ENCODE measurements at places on chromosomes 1 and 21. TPM values are rescaled to one million over a fixed set of nuclear protein-coding genes. Genes with fewer than 3 reads are reported as not detected.
A peak's percentile ranks its signal among the peaks of the same experiment; 100 is the strongest.

DNA sequence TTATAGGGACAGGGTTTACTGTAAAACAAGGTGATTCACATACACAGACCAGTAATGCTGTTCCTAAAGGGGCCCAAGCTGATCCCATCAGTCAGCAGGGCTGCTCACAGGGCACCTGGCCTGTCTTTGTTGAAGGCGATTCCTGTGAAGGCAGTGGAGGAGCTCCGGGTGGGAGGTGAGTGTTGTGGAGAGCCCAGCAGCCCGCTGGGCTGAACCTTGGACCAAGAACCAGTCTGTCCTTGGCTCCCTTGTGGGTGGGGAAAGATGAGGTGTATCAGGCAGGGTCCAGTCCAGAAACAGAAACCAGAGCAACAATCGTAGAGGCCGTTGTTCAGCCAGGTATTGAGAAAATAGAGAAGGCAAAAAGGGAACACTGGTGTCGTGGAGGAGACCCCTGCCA lies 12.5 kb downstream of the PDXK start:
- H3K27me3 ChIP-seq, result no peaks in the 10 kb centered on the region
- H3K36me3 ChIP-seq, result no peaks in the 10 kb centered on the region
- peak overlapping the region; percentile 62 for H3K4me3 ChIP-seq
- no peak for DNase-seq

GRCh38 chr1:226121587-226122400 lies 59.3 kb downstream of the H3-3A start:
- H3K27ac ChIP-seq, result no peak overlapping the region
- DNase-seq, result peak; percentile 83
- no peaks in the 10 kb centered on the region for H3K36me3 ChIP-seq
- no peaks in the 10 kb centered on the region for H3K27me3 ChIP-seq
- peak overlapping the region; percentile 88 for H3K4me3 ChIP-seq

- peak overlapping the region; percentile 98 for H3K27ac ChIP-seq
- H3K4me3 ChIP-seq, result peak overlapping the region; percentile 93
- peaks cover 54% of the 10 kb centered on the region for H3K27me3 ChIP-seq
- H3K36me3 ChIP-seq, result no peaks in the 10 kb centered on the region
- peak; percentile 84 for DNase-seq
These were observed 569 bp downstream of the ATF3 start for GRCh38 chr1:212608959-212609700.

DNA sequence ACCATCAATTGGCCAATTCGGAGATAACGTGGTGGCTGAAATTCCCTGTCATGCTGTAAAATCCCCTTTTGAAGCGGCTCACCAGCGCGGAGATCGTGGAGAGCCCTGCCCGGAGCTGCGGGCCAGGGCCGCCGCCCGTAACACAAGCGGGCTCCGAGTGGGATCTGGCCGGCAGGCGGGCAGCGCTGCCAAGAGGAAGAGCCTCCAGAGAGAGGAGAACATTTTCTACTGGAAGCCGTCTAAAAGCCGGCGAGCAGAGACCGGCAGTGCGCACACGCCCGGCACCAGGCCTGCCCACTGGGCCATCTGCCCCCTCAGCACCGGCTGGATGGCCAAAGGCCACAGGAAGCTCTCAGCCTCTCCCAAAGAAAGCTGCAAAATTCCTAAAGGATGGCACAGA lies 15.5 kb downstream of the SSBP3 start:
- H3K4me1 ChIP-seq, result peaks cover 46% of the 10 kb centered on the region
- H3K36me3 ChIP-seq, result peaks cover 23% of the 10 kb centered on the region
- no peak for DNase-seq
- no peaks in the 10 kb centered on the region for H3K27me3 ChIP-seq
- no peak overlapping the region for H3K4me3 ChIP-seq

GRCh38 chr1:5765997-5766913 lies 226.0 kb downstream of the NPHP4 start:
- peaks cover 39% of the 10 kb centered on the region for H3K27me3 ChIP-seq
- DNase-seq, result no peak
- peaks cover 33% of the 10 kb centered on the region for H3K4me1 ChIP-seq
- H3K4me3 ChIP-seq, result peak overlapping the region; percentile 57
- H3K27ac ChIP-seq, result no peak overlapping the region
- no peaks in the 10 kb centered on the region for H3K36me3 ChIP-seq

Gene KIAA0040
- 7.3 TPM for total RNA-seq

DNA sequence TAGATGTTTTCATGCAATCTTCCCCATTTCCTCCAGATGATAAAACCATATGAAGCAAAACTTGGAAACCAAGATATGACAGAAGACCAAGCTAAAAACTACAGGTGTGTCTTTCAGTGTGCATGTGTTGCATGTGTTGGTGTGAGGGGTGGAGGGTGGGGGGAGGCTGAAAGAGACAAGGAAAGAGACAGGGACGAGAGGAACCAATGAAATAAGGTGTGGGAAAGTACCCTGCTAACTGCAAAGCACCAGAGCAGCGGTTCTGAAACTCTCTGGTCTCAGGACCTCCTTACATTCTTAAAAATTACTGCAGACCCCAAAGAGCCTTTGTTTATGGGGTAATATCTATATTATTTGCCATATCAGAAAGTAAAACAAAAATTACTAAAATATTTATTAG lies 87.4 kb upstream of the HIVEP3 start:
- peaks cover 25% of the 10 kb centered on the region for H3K27me3 ChIP-seq
- no peak overlapping the region for H3K27ac ChIP-seq
- no peak overlapping the region for H3K4me3 ChIP-seq

Gene TMEM269
- total RNA-seq, result 0.41 TPM

DNA sequence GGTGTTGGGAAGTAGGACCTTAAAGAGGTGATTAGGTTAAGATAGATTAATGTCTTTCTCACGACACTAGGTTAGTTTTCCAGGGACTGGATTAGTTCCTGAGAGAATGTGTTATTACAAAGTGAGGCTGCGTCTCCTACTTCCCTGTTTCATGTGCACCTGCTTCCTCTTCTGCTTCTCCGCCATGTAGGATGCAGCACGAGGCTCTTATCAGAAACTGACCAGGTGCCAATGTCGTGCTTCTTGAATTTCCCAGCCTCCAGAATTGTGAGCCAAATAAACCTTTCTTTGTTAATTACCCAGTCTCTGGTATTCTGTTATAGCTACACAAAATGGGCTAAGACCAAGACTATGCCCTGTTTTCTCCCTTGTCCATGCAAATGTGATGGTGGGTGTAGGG lies 152.2 kb upstream of the LMO4 start:
- no peak for DNase-seq
- H3K27ac ChIP-seq, result no peak overlapping the region
- H3K4me3 ChIP-seq, result no peak overlapping the region
- H3K27me3 ChIP-seq, result no peaks in the 10 kb centered on the region
- H3K36me3 ChIP-seq, result peaks cover 6% of the 10 kb centered on the region

DNA sequence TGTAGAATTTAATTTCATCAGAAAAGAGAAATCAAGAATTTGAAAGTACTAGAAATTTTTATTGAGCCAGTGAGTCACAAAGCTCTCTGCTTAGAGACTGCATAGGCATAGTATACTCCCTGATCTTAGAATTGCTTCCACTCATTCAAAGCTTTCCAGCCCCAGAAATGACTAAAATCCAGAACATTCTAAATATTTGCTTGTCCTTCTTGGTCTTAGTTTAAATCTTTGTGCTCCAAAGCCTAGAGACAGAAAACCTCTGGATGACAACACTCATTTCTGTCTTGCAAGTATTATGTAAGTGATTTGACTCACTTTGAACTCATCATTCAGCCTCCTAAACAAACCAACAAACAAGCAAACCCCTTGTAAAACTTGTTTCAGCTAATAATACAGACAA lies 74.2 kb downstream of the PTPRC start:
- H3K4me3 ChIP-seq, result no peak overlapping the region
- no peaks in the 10 kb centered on the region for H3K27me3 ChIP-seq
- DNase-seq, result no peak

DNA sequence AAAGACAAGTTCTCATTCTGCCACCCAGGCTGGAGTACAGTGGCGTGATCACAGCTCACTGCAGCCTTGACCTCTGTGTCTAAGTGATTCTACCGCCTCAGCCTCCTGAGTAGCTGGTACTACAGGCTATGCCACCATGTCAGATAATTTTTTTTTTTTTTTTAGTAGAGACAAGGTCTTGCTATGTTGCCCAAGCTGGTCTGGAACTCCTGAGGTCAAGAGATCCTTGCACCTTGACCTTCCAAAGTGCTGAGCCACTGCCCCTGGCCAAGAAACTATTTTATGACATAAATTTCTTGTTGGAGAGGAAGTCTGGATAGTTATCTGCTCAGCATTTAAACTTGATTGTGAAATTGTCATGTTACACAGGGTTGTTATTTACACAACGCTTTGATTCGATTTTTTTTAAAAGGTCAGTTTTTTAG lies 2.1 kb downstream of the SCCPDH start:
- peaks cover 9% of the 10 kb centered on the region for H3K4me1 ChIP-seq
- DNase-seq, result no peak

DNA sequence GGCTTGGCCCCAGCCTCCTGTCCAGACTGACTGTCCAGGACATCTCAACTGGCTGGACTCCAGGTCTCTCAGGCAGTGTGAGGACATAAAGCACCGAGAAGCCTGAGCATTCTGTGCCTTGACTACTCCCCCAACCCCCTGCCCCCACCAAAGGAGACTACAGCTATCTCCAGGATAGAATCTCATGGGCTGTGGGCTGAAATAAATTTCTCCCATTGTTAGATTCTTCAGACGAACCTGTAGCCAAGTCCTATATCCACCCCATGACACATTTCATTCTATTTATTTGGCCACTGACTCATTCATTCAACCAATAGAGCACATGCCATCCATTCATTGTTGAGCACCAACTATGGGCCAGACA lies 11.4 kb downstream of the VWA5B1 start:
- H3K36me3 ChIP-seq, result no peaks in the 10 kb centered on the region
- DNase-seq, result no peak
- H3K27ac ChIP-seq, result no peak overlapping the region
- H3K4me1 ChIP-seq, result no peaks in the 10 kb centered on the region

- no peaks in the 10 kb centered on the region for H3K4me1 ChIP-seq
- H3K36me3 ChIP-seq, result peaks cover 19% of the 10 kb centered on the region
- no peak for DNase-seq
- H3K4me3 ChIP-seq, result no peak overlapping the region
- no peak overlapping the region for H3K27ac ChIP-seq
- no peaks in the 10 kb centered on the region for H3K27me3 ChIP-seq
These were observed 64.9 kb downstream of the KIFAP3 start for GRCh38 chr1:170009551-170009950.

- no peak overlapping the region for H3K4me3 ChIP-seq
- no peaks in the 10 kb centered on the region for H3K27me3 ChIP-seq
- H3K36me3 ChIP-seq, result peaks cover 6% of the 10 kb centered on the region
- peaks cover 7% of the 10 kb centered on the region for H3K4me1 ChIP-seq
These were observed 45.2 kb downstream of the COQ8A start for GRCh38 chr1:226985239-226985838.

DNA sequence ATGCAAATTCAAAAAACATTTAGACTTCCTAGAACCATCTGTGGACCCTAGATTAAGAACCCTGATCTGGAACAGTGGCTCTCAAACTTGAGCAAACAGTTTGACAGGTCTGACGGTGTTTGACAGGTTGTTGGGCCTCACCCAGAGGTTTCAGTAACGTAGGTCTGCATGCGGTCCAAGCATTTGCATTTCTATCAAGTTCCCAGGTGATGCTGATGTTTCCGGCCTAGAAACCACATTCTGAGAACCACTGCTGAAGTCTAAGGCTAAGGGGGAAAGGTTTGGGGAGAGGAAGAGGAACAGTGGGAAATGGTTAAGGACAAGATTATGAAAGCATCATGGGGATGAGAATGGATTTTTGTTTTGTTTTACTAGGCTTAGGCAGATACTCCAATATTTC lies 48.6 kb downstream of the MDM4 start:
- H3K27ac ChIP-seq, result peak overlapping the region; percentile 77
- peaks cover 42% of the 10 kb centered on the region for H3K4me1 ChIP-seq
- no peaks in the 10 kb centered on the region for H3K27me3 ChIP-seq
- peak overlapping the region; percentile 12 for H3K4me3 ChIP-seq

All from type B pancreatic cell (in vitro differentiated cells).